Epithelial cell of proximal tubule (primary cell): ENCODE measurements at places on chromosomes 2 and 18. TPM values are rescaled to one million over a fixed set of nuclear protein-coding genes. Genes with fewer than 3 reads are reported as not detected.

- DNase-seq = no peak
These were observed 141.0 kb downstream of the NR4A2 start for GRCh38 chr2:156191527-156191926.

DNA sequence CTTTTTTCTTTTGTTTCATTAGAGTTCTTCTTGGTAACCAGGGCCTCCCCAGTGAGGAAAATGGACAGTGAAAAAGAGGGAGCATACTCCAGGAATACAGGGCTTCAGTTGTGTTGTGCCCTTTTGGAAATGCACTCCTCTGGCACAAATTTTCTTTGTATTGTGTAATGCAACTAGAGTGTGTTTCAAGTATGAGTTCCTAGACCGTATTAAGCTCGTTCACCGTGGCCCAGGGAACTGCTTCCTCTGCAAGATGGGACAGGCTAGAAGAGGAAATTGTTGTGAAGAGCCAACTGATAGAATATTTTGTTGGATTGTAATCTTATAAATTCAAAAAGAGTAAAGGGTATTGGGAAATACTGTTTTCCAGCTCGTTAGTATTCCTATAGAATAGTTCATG is 137.2 kb upstream of the TTC39C start:
- DNase-seq = no peak

- DNase-seq = no peak
These were observed 40.4 kb downstream of the FRZB start for GRCh38 chr2:182826064-182826463.

DNA sequence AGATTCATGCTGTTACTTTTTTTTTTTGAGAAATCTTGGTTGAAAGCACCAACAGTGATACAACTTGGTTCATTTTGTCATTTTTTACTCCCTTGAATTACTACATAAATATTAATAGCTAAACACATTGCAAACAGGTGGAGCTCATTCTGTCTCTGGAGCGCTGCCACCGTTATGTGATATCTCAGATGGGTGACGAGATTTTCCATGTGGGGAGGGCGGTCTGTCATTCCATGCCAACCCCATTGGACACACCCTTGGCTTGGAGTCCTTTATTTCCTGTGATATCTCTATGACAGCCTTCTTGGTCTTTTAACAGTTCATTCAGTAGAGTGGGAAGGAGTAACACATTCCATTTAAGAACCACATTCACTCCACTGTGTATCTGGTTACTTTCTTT is 794.8 kb downstream of the SATB2 start:
- no peak for DNase-seq

DNA sequence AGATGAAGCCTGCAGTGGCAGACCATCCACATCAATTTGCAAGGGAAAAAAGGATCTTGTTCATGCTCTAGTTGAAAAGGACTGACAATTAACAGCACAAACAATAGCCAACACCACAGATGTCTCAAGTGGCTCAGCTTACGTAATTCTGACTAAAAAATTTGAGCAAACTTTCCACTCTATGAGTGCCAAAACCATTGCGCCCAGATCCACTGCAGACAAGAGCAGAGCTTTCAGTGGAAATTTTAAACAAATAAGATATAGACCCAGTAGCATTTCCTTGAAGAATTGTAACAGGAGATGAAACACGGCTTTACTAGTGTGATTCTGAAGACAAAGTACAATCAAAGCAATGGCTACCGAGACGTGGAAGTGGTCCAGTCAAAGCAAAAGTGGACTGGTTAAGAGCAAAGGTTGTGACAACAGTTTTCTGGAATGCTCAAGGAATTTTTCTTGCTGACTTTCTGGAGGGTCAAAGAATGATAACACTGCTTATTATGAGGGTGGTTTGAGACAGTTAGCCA is 12.0 kb upstream of the ZNF396 start:
- no peak for DNase-seq

DNA sequence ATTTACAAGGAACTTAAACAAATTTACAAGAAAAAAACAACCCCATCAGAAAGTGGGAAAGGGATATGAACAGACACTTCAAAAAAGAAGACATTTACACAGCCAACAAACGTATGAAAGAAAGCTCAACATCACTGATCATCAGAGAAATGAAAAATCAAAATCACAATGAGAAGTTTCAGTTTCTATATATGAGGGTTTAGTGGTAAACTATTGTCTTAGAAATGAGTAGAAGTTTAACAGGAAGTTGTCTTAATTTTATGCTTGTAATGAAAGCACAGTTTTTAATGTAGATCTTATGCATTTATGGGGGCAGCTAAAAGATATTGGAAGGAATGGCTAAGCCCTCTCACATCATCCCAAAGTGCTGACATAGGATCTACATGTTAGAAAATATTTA is 325.4 kb downstream of the ERBB4 start:
- no peak for DNase-seq

GKN2 gene
- not detected in 2 replicates for total RNA-seq

CD8A gene
- not detected in 2 replicates for total RNA-seq

HRH4 gene
- total RNA-seq = 0.12 TPM in 1 of 2 replicates, not detected in the other

DNA sequence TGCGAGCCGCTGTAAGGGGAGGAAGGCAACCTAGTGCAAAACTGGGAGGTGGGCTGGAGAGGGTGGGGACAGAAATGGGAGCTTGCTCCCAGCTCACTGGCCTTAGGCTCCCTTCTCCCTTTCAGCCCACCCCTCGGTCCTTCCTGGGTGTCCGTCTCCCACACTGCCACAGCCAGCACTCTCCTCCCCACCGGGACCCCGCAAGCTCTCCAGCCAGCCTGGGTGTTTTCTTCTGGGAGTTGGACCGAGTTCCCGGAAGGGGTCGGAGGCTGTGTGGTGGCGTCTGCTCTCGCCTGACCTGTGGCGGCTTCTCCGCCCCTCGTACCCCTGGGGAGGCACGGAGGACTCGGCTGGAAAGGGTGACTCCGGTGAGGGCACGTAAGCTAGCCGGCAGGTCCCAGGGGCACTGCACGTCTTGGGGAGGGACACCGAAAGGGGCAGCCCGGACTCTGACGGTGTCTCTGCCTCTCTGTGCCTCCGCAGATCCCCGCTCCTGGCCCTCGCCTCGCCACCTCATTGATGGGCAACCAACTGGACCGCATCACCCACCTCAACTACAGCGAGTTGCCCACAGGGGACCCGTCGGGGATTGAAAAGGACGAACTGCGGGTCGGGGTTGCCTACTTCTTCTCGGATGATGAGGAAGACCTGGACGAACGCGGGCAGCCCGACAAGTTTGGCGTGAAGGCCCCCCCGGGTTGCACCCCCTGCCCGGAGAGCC is 1.1 kb downstream of the LRATD1 start:
- DNase-seq = no peak

- DNase-seq = no peak
These were observed 123.5 kb downstream of the PLEKHM3 start for GRCh38 chr2:207901829-207902228.
